Stimulated activated CD4-positive, alpha-beta T cell treated with anti-CD3 and anti-CD28 coated beads, Interleukin-4, amount 100 ng/mL, for 4 hours (primary cell): ENCODE measurements at places on chromosomes 3 and 15.

DNA sequence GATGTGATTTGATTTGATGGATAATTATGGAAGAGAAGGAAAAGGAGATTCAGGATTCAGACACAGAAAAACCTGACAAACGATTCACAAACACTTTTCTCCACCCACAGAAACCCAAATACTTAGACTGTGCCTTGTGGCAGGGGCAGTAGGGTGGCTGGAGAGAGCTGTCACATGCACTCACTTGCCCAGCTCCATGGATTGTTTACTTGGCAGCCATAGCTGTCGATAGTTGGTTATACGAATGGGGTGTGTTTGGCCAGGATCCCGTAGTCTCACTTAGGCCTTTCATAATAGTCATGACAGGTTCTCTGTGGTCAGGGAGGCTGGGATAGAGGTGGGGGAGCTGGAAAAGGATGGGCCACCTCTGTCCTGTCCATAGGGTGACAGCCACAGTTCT is 76.9 kb downstream of the CACNA1D start:
- no peak for DNase-seq

- DNase-seq: no peak
Measured at GRCh38 chr3:128050597-128050996, 1.6 kb upstream of the SEC61A1 start.

GRCh38 chr3:124791639-124792151 is 61.4 kb downstream of the UMPS start:
- DNase-seq: no peak

GRCh38 chr3:127887321-127887720 is 27.7 kb upstream of the KBTBD12 start:
- DNase-seq: no peak

- no peak for DNase-seq
Measured at GRCh38 chr15:51585986-51586385, 36.6 kb downstream of the DMXL2 start.

GRCh38 chr3:127490271-127491023 is 100.1 kb downstream of the TPRA1 start:
- no peak for DNase-seq

- no peak for DNase-seq
Measured at GRCh38 chr3:181637056-181637455, 74.7 kb upstream of the SOX2 start.

DNA sequence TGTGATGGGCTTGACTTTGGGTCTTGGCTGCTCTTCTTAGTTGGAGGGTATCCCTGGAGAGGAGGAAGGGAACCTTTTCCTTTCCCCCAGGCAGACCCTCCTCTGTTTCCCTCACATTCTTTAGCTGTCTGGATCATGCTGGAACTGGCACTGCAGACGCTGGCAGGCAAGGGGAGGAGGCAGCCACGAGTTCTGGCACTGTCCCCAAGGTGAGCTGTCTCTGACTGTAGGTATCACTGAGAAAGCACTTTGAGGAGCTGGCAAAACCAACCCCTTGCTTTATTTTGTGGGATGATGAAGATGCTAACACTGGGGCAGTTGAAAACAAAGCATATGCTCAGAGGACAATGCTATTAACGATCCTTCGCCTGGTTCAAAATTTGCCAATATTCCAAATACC is 175.0 kb downstream of the SOX2 start:
- DNase-seq: no peak

GRCh38 chr15:91710080-91710698 is 143.3 kb upstream of the SLCO3A1 start:
- no peak for DNase-seq

DNA sequence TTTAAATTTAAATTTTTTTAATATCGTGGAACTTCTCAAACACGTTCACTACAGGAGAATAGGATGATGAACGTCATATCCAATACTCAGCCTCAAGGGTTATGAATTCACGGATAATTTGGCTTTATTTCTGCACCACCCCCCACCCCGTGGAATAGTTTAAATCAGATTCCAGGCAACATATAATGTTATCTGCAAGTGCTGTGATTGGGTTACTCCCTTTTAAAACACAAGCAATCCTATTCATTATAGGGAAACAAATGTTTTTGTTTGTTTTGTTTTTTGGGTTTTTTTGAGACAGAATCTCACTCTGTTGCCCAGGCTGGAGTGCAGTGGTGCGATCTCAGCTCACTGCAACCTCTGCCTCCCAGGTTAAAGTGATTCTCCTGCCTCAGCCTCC is 30.9 kb downstream of the BHLHE40 start:
- DNase-seq: no peak

- DNase-seq: no peak
Measured at GRCh38 chr3:194330160-194330559, 21.0 kb downstream of the CPN2 start.

GRCh38 chr15:54582863-54583643 is 604.8 kb downstream of the UNC13C start:
- DNase-seq: no peak

DNA sequence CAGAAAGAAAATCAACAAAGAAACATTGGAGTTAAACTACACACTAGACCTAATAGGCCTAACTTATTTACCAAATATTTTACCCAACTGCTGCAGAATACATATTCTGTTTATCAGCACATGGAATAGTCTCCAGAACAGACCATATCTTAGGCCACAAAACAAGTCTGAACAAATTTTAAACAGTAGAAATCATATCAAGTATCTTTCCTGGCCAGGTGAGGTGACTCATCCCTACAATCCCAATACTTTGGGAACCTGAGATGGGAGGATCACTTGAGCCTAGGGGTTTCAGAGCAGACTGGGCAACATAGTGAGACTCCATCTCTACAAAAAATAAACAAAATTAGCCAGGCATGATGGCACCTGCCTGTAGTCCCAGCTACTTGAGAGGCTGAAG is 18.1 kb upstream of the KPNA4 start:
- no peak for DNase-seq

DNA sequence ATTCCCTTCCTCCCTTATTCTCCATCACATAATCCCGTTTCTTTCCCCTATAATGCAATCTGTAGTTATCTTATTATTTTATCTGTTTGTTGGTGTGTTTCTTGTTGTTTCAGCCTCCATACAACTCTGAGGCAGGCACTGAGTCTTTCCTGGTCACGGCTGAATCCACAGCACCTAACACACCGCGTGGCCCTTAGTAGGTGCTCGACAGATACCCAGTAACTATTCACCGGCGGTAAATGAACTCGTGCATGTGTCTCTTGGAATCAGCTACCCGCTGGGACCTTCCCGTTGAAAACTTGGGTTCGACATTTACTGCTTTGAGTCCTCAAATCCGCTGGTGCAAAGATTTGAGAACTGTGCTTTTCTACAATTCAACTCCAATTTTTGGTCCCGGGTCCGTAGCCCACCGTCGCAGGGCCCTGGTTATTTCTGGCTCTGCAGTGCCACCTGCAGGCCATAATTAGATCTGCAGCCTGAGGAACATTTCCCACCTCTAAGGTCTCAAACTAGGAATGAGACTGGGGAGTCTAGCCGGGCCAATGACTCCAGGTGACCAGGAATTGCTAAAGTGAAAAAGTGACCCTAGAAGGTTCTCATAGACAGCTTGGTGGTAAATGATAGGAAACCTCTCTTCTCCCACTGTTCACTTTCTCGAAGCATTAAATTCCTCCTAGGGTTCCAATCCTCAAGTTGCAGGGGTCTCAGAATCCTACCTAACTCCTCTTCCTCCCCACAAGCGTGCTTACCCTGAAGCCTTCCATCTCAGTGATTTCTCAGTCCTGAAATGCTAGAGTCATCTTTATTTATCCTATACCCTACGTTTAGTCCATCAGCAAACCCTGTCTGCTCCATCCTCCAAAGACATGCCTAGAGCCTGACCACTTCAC is 40.0 kb upstream of the TRH start:
- DNase-seq: peak; percentile 15

DNA sequence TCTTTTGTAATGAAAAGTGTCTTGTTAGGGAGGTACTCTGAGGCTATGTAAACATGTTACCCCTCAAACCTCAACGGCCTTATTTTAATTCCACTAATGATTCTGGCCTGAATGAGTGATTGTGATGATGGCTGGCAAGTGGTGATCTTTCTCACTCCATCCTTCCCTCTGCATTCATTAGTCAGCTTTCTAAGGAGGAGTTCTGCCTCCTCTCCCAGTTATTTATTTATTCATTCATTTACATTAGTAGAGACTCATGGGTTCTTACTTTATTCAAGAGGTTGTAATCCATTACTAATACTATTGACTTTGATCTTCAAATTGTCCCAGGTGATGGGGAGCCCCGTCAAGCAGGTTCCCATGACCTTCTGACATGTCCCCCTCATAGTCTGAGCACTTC is 35.3 kb downstream of the GNB5 start:
- DNase-seq: no peak

DNA sequence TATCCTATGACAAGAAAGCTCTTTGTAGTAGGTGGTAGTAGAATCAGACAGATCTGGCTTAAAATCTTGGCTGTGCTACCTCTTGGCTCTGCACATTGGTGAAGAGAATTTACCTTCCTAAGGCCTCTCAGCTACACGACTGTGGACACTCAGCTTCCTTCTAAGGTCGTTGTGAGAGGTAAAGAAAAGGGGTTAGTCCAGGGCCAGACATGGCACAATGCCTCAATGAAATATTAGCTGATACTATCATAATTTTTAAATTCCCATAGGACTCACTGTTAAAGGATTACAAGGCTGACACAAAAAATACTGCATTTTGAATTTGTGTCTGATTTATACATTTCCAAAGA is 80.4 kb downstream of the IGF1R start:
- DNase-seq: no peak

DNA sequence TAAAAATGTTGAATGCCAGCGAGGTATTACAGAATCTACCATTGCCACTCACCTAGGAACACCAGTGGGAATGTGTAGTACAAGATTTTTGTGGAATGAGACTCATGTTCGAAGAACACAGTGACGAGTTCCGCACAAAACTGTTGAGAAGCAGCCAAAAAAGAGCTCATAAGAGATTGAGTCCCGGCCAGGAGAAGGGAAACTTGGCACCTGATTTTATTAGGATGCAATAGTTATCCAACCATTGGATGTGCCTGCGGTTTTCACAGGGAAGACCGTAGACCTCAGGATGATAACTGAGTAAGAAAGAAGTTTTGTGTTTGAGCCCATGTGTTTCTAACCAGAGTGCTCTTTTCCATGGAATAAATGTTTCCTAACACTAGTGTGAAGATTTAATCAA is 88.9 kb downstream of the PTPRG start:
- no peak for DNase-seq

DNA sequence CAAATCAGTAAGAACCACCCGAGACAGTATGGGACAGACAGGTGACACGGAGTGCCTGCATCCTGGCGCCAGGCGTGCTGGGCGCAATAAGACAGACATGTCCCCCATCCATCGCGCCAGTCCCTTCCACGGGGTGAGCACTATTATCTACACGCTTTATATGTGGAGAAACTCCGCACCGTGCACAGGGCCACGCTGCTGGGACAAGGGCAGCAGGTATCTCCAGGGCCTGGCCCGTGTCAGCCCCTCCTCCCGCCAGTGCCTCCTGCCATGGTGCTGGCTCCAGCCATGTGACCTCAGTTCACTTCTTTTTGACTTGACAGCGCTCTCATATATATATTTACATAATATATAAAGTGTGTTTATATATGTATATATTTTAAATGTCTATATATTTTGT is 42.6 kb downstream of the TNK2 start:
- DNase-seq: no peak

- no peak for DNase-seq
Measured at GRCh38 chr3:126711121-126711760, 7.2 kb downstream of the CHCHD6 start.

DNA sequence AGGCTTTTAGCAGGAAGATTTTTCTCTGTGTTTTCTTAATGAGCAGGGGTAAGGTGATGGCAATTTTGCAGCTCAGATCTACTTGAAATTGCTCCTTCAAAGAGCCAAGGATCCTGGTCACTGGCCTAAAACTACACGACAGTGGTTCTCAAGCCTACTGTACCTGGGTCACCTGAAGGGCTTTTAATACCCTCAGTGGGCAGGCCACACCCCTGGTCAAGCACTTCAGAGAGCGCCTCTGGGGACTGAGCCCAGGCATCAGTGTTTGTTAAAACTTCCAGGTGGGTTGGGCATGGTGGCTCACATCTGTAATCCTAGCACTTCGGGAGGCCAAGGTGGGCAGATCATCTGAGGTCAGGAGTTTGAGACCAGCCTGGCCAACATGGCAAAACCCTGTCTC is 158.4 kb downstream of the FAM43A start:
- no peak for DNase-seq

- DNase-seq: no peak
Measured at GRCh38 chr15:79195802-79196201, 86.7 kb upstream of the ANKRD34C start.

DNA sequence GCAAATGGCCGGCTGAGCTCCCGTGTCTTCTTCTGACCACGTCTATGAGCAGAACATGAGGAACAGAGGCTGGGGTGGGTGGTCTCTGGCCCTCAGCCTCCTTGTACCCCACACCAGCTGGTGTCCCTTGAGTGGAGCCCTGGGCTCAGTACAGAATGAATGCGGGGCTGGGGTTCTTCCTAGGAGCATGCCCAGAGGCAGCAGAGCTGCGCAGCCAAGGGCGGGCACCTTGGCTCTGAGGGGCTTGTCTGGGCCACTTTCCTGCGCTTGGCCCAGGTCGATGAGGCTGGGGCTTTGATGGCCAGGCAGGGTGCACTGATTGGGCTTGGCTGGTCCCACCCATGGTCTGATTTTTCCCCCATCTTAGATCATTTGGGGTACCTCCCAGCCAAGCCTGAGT is 6.4 kb downstream of the SCN5A start:
- no peak for DNase-seq

GRCh38 chr3:185318141-185318540 is 44.8 kb upstream of the MAP3K13 start:
- DNase-seq: no peak

DNA sequence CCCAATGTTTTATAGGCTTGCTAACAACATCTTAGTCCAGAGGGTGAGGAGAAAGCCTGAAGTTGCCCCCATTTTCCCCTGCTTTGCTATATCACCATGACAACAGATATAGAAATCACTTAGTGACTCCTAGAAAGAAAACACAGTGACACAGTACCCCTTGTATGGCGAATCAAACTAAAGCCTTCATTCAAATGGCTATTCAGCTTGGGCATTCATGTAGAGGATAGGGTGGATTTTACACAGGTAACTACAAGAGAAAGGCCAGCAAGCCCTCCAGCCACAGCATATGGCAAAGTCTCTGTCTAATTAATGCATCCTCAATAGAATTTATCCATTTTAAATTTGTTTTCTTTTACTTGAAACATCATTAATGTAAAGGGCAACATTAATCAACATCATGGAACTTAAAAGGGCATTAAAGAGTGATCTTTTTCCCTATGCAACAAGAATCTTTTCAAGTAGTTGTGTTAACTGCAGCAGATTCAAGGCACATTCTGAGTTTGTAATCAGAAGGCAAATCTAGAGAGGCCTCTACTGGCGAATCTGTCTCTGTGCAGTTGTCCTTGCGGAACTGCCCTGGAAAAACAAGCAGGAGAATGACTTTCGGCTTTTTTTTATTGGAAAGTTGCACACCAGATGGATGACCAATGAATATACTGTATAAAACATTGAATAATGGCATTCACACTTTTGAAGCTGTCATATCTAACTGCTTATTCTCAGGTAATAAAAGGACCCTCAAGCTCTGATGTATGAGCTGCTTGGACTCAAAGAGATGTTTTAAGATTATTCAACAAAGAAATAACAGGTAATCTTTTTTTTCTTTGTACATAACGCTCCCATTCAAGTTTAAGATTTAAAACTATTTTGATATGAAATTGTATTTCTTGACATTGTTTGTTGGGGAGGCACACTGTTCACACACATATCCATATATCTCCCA is 621.7 kb upstream of the AGTR1 start:
- no peak for DNase-seq

- DNase-seq: no peak
Measured at GRCh38 chr15:99712415-99712814, 20.8 kb downstream of the LYSMD4 start.

- DNase-seq: peak; percentile 17
Measured at GRCh38 chr15:77944002-77944867, 133.3 kb downstream of the TBC1D2B start.
